ENCODE measurements at places on chromosomes 6 and 20.

GRCh38 chr20:5535125-5535756, 215.0 kb upstream of the SHLD1 start:
- peak; percentile 38 for DNase-seq

- DNase-seq: peak; percentile 70
Observed at GRCh38 chr20:43541214-43541613, 17.6 kb upstream of the SGK2 start.

- no peak for DNase-seq
Observed at GRCh38 chr6:166579237-166579850, 7.1 kb downstream of the RAMACL start.

GRCh38 chr6:135231469-135231844, 50.3 kb downstream of the MYB start:
- peak; percentile 29 for DNase-seq

DNA sequence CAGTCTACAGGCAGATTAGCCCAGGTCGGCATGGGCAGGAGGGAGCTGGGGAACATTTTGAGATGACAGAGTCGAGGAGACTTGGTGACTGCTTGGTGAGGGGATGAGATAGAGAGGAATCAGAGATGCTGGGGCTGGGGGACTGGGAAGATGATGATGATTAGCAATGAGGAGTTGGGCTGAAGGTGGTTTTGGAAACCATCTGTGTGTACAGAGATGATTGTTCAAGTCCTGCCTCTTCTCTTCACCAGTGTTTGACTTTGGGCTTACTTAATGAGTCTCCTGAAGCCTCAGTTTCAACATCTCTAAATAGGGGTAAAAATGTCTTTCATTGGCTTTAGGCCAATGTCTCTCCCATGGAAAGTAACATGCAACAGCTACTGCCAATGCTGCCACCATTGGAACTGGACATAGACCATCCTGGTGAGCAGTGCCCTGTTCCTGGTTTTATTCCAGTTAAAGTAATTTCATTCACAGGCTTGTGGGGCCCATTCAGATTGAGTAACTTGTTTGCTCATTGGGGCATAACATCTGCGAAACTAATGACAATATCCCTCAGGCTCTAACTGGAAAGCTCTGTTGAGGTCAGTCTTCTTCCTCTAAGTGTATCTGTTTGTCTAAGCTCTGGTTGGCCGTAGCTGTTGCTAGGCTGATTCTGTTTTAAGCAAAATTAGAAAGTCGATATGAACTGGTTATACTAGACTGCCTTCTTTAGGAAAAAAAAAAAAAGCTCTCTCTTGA, 99.1 kb downstream of the ARMC2 start:
- peak; percentile 75 for DNase-seq

DNA sequence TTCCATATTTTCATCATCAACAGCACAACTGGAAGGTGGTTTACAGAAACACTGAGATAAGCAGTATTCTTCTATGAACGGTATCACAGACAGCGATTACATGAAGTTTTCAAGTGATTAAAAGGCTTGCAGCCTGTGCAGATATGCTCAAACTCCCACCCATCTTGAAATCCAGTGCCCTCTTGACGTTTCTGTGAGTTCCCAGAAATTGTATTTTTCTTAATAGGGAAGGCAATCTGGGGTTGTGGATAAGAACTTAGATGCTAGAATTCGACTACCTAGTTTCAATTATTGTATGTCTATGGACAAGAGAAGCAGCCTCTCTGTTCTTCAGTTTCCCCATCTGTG, 290.3 kb downstream of the ZNF217 start:
- no peak for DNase-seq

GRCh38 chr20:11387189-11387754, 530.4 kb upstream of the BTBD3 start:
- peak; percentile 94 for DNase-seq

DNA sequence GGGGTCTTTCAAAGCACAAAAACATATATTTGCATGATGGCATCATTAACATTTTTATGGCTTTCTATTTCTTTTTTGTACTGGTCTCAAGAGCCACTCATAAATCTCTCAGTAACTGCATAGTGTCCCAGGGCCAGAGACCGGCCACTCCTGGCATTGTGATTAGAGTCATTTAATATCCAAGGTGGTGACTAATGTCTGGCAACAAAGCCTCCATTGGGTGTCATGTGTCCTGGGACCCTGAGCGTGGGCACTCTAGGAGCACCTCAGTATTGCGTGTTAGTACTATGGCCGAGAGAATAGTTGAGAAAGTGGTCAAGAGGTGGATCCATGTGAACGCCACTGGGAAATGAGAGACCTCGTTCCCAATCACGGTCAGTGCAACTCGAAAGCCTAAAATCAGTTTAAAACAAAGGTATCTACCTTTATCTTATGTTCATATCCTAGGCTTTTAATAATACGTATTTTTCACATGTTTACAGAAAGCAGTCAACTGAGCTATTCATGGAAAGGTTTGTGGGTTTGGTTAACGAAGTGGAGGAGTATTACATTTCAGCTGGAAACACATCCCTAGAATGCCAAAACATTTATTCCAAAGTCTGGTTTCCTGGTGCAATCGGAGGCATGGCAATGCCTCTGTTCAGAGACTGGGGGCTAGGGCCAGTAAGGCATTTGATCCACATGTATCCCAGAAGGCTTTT, 2.7 kb upstream of the ESR1 start:
- no peak for DNase-seq

GRCh38 chr6:92259171-92259570, 1160.2 kb downstream of the EPHA7 start:
- DNase-seq: no peak

GRCh38 chr6:135161411-135162395, 19.4 kb upstream of the MYB start:
- DNase-seq: no peak

- DNase-seq: peak; percentile 47
Observed at GRCh38 chr6:122845916-122846612, 57.0 kb downstream of the SMPDL3A start.

GRCh38 chr6:81844686-81845085, 92.2 kb upstream of the TENT5A start:
- no peak for DNase-seq

- no peak for DNase-seq
Observed at GRCh38 chr6:53391170-53391569, 42.4 kb upstream of the ELOVL5 start.

Measured in EL (cell line).